Ascending aorta (tissue), 2 donors: ENCODE measurements at places on chromosomes 3 and 15.

- no peaks in the 10 kb centered on the region for H3K27me3 ChIP-seq
- no peaks in the 10 kb centered on the region for H3K36me3 ChIP-seq
- DNase-seq: no peak
- H3K27ac ChIP-seq: peak overlapping the region; percentile 94
- H3K4me1 ChIP-seq: no peaks in the 10 kb centered on the region
Observed at GRCh38 chr3:126083511-126083912, 412 bp downstream of the SLC41A3 start.

- no peaks in the 10 kb centered on the region for H3K27me3 ChIP-seq
- no peaks in the 10 kb centered on the region for H3K36me3 ChIP-seq
- DNase-seq: no peak
- H3K4me3 ChIP-seq: peak overlapping the region; percentile 38
Observed at GRCh38 chr15:36601952-36602351, 22.5 kb downstream of the CDIN1 start.

GRCh38 chr3:161558236-161558635, 61.6 kb downstream of the OTOL1 start:
- no peak for DNase-seq
- H3K27me3 ChIP-seq: no peaks in the 10 kb centered on the region
- no peak overlapping the region for H3K4me3 ChIP-seq
- no peaks in the 10 kb centered on the region for H3K36me3 ChIP-seq
- H3K4me1 ChIP-seq: no peaks in the 10 kb centered on the region

DNA sequence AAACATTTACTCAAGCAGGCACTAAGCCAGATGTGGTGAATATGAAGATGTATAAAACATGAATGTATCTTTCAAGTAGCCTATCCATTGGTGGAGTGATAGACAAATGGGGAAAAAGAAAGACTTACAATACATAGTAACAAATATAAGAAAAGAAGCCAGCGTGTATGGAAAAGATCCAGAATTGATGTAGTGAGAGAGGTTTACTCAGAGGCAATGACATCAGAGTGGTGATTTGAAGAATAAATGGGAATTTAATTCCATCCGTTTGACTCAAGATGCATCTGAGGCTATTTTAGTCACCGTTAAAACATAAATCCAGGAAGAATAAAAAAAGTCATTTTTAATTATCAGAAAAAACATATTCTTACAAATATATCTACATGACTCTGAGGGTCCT, 162.6 kb downstream of the IL1RAP start:
- no peaks in the 10 kb centered on the region for H3K4me1 ChIP-seq
- DNase-seq: no peak
- H3K27me3 ChIP-seq: no peaks in the 10 kb centered on the region
- no peak overlapping the region for H3K27ac ChIP-seq
- H3K4me3 ChIP-seq: no peak overlapping the region
- no peaks in the 10 kb centered on the region for H3K36me3 ChIP-seq

GRCh38 chr3:49900491-49901153, 3.1 kb downstream of the MST1R start:
- no peaks in the 10 kb centered on the region for H3K27me3 ChIP-seq
- peaks cover 2% of the 10 kb centered on the region for H3K36me3 ChIP-seq
- H3K27ac ChIP-seq: peak overlapping the region; percentile 59
- peak; percentile 79 for DNase-seq
- no peak overlapping the region for H3K4me3 ChIP-seq
- no peaks in the 10 kb centered on the region for H3K4me1 ChIP-seq

DNA sequence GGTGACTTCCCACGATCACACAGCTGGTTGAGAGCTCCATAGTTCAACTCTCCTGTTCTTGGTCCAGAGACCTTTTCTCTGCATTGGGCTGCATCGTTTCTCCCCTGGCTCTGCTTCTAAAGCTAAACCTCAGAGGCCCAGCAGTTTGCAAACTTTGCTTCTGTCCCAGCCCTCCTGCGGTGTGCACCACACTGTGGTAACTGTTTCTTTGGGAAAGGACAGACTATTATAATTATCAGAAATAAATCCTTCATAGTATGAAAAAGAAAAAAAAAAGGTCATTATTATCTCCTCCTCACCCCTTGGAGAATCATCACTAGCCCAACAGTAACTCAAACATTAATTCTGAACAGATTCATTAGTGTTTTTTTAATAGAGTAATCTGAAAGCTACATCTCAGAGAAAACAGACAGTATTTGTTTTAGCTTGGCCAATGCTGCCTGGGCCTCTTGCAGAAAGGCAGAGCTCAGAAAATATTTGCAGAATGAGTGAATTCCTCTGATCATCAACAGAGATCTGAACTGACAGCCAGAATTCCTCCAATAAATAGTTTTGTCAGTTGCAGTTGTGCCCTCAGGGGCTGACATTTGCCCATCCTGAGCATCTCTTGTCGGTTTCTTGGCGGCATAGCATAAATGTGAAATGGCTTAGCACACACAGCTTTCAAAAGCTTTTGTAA, 52.9 kb downstream of the BFSP2 start:
- H3K27ac ChIP-seq: no peak overlapping the region
- H3K4me1 ChIP-seq: no peaks in the 10 kb centered on the region
- no peaks in the 10 kb centered on the region for H3K27me3 ChIP-seq
- no peak overlapping the region for H3K4me3 ChIP-seq
- DNase-seq: no peak
- H3K36me3 ChIP-seq: no peaks in the 10 kb centered on the region

DNA sequence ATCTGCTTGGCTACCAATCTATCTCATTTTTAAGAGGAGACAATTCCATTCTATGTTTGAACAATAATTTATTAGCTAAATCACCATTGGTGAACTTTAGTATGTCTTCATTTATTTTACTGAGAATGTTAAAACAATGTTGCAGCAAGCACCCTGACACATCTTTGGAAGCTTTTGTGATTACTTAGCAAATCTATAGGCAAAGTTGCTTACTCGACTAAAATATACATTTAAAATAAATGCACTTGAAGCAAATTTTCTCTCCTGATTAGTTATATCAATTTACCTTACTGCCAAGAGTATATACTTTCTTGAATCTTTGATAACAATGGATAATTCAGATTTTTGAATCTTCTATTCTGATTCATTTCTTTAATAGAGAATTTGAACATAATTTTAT, 29.8 kb upstream of the PLSCR1 start:
- H3K36me3 ChIP-seq: no peaks in the 10 kb centered on the region
- H3K4me3 ChIP-seq: no peak overlapping the region
- H3K27ac ChIP-seq: no peak overlapping the region
- H3K27me3 ChIP-seq: no peaks in the 10 kb centered on the region

GRCh38 chr3:169923189-169923588, 11.8 kb downstream of the SAMD7 start:
- DNase-seq: no peak
- no peak overlapping the region for H3K27ac ChIP-seq
- no peaks in the 10 kb centered on the region for H3K27me3 ChIP-seq
- H3K4me1 ChIP-seq: no peaks in the 10 kb centered on the region
- no peaks in the 10 kb centered on the region for H3K36me3 ChIP-seq

DNA sequence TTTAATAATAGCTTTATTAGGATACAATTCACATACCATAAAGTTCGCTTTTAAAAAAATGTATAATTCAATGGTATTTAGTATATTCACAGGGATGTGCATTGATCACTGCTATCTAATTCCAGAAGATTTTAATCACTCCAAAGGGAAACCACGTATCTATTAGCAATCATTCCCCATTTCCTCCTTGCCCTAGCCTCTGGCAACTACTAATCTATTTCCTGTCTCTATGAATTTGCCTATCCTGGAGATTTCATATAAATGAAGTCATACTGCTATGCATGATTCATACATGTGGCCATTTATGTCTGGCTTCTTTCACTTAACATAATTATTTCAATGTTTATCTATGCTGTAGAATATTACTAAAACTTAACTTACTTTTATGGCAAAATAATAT, 32.0 kb upstream of the CASR start:
- no peak overlapping the region for H3K27ac ChIP-seq
- no peaks in the 10 kb centered on the region for H3K36me3 ChIP-seq
- no peak overlapping the region for H3K4me3 ChIP-seq
- DNase-seq: no peak
- no peaks in the 10 kb centered on the region for H3K27me3 ChIP-seq
- no peaks in the 10 kb centered on the region for H3K4me1 ChIP-seq

DNA sequence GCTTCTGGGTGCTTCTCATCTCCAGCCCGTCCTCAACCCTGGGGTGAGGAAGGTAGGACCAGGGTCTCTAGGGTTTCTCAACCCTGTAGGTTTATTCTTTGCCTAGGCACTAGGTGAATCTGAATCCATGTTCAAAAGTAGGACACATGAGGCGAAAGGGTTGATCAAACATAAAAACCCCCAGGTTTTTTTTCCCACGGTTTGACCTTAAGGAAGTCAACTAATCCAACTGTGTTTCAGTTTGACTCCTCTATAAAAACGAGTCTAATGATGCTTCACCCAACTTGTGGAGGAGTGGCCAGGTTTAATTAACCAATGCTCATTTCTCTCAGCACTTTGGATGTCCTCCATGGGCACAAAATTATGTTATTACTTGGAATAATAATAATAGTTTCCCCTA, 335.9 kb upstream of the ICE2 start:
- no peak overlapping the region for H3K4me3 ChIP-seq
- no peaks in the 10 kb centered on the region for H3K27me3 ChIP-seq
- H3K27ac ChIP-seq: no peak overlapping the region

- no peak overlapping the region for H3K4me3 ChIP-seq
- H3K27ac ChIP-seq: no peak overlapping the region
- H3K27me3 ChIP-seq: no peaks in the 10 kb centered on the region
- no peaks in the 10 kb centered on the region for H3K36me3 ChIP-seq
- DNase-seq: no peak
- no peaks in the 10 kb centered on the region for H3K4me1 ChIP-seq
Observed at GRCh38 chr15:58641660-58642059, 107.8 kb downstream of the ADAM10 start.

- no peak overlapping the region for H3K27ac ChIP-seq
- no peak for DNase-seq
- H3K4me3 ChIP-seq: no peak overlapping the region
- H3K4me1 ChIP-seq: no peaks in the 10 kb centered on the region
- no peaks in the 10 kb centered on the region for H3K36me3 ChIP-seq
Observed at GRCh38 chr15:101325263-101326025, 30.4 kb upstream of the SNRPA1 start.

GRCh38 chr15:100778831-100779288, 100.8 kb upstream of the ALDH1A3 start:
- no peaks in the 10 kb centered on the region for H3K4me1 ChIP-seq
- H3K4me3 ChIP-seq: no peak overlapping the region
- H3K27me3 ChIP-seq: no peaks in the 10 kb centered on the region

GRCh38 chr3:132593947-132594323, 3.1 kb upstream of the ACKR4 start:
- H3K4me3 ChIP-seq: no peak overlapping the region
- no peaks in the 10 kb centered on the region for H3K27me3 ChIP-seq
- peak overlapping the region; percentile 63 for H3K27ac ChIP-seq
- no peaks in the 10 kb centered on the region for H3K36me3 ChIP-seq
- no peak for DNase-seq
- peaks cover 21% of the 10 kb centered on the region for H3K4me1 ChIP-seq

DNA sequence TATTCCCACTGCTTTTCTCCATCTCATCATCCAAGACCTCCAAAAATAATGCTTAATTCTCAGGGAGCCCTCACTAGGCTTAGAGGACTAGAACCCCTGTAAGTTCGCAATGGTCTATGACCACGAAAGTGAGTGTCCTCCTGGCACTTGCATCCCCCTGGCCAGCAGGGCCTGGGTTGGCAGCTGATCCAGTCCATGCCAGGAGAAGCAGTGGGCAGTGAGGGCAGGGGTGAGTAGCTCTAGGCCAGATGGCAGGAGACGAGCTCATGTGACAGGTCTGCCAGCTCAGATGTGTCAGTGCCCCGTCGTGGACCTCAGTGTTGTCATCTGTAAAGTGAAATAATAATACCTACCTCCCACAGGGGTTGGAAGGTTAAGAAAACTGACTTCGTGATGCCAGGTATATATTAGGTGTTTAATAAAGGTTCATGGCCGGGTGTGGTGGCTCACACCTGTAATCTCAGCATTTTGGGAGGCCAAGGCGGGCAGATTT, 11.1 kb downstream of the GP5 start:
- no peaks in the 10 kb centered on the region for H3K36me3 ChIP-seq
- H3K4me1 ChIP-seq: no peaks in the 10 kb centered on the region
- DNase-seq: peak; percentile 39
- no peak overlapping the region for H3K4me3 ChIP-seq
- H3K27me3 ChIP-seq: no peaks in the 10 kb centered on the region

GRCh38 chr3:157261000-157261399, 101.1 kb upstream of the CCNL1 start:
- no peak for DNase-seq
- H3K27me3 ChIP-seq: no peaks in the 10 kb centered on the region
- no peak overlapping the region for H3K27ac ChIP-seq
- no peaks in the 10 kb centered on the region for H3K36me3 ChIP-seq

DNA sequence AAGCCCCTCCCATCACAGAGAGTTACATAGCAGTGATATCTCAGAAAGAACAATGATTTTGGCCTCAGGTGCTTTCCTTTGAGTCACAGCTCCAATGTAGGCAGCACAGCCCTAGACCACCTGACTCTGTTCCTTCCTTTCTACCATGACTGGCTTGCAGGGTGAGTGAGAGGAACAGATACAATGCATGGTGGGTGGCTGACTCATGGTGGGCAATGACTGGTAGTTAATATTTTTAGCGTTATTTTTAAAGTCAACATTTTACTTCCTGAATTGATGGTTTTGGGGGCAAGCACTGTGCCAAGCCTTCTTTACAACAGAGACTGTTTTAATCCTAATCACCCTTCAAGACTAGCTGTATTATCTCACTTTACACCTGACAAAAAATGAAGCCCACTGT, 32.8 kb upstream of the ST3GAL6 start:
- no peak for DNase-seq
- H3K36me3 ChIP-seq: no peaks in the 10 kb centered on the region
- no peak overlapping the region for H3K4me3 ChIP-seq

GRCh38 chr15:65184305-65184867, 756 bp downstream of the CLPX start:
- peak overlapping the region; percentile 95 for H3K27ac ChIP-seq
- peak overlapping the region; percentile 90 for H3K4me3 ChIP-seq
- no peaks in the 10 kb centered on the region for H3K27me3 ChIP-seq
- H3K4me1 ChIP-seq: peaks cover 24% of the 10 kb centered on the region
- DNase-seq: peak; percentile 16

GRCh38 chr3:136473716-136474326, 223.7 kb downstream of the PCCB start:
- no peaks in the 10 kb centered on the region for H3K4me1 ChIP-seq
- H3K4me3 ChIP-seq: no peak overlapping the region
- no peak overlapping the region for H3K27ac ChIP-seq
- DNase-seq: no peak
- no peaks in the 10 kb centered on the region for H3K27me3 ChIP-seq

DNA sequence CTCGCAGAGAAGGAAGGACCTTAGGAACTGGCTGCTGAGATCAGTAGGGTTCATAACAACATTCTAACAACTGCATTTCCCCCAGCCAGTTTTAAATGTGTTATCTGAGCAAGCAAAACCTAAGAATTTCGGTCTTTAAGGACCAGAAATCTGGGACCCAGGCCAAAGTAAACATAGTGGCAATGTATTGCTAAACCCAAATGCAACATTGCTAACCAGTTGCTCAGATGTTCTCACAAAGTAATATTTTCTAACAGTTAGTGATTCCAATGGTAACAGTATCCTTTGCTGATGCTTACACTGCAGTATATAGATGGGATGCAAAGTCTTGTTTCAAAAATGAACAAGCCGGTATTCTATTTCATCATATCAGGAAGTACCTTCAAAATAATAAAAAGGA, 254.3 kb downstream of the RYR3 start:
- H3K4me3 ChIP-seq: no peak overlapping the region
- H3K4me1 ChIP-seq: no peaks in the 10 kb centered on the region
- no peaks in the 10 kb centered on the region for H3K36me3 ChIP-seq
- H3K27me3 ChIP-seq: no peaks in the 10 kb centered on the region

- no peak overlapping the region for H3K4me3 ChIP-seq
- no peaks in the 10 kb centered on the region for H3K27me3 ChIP-seq
- H3K27ac ChIP-seq: no peak overlapping the region
Observed at GRCh38 chr3:44125246-44125645, 116.4 kb upstream of the TOPAZ1 start.
